ENCODE measurements at places on chromosomes 7 and 10. TPM values are rescaled to one million over a fixed set of nuclear protein-coding genes. Genes with fewer than 3 reads are reported as not detected.

SYT15 gene
- total RNA-seq = 0.05 TPM

EN2 gene
- total RNA-seq = not detected

NAT16 gene
- total RNA-seq = not detected

OR9A2 gene
- not detected for total RNA-seq

ADD3 gene
- 462 TPM for total RNA-seq

AKR1C2 gene
- 0.49 TPM for total RNA-seq

PPP2R2D gene
- total RNA-seq = 36.1 TPM

NPSR1 gene
- not detected for total RNA-seq
